Stimulated activated CD8-positive, alpha-beta memory T cell treated with anti-CD3 and anti-CD28 coated beads, Interleukin-7, amount 100 ng/mL, for 24 hours (primary cell): ENCODE measurements at places on chromosomes 11 and 22.

DNA sequence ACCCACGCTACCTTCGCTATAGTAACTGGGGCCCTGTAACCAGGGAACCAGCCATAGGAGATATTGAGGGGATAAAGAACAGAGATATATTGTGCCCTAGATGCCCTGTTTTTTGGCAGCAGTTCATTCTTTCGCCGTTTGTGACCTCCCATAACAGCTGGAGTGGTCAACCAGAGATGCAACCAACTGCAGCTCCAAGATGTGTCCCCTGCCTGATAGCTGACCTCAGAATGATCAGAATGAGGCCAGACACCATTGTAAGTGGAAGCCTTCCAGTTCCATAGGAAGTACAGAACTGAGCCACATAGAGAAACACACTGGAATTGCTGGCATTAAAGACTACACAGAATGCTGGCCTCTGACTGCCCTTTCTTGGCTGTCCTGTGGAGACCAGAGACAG, 39.2 kb downstream of the P4HA3 start:
- no peak for DNase-seq

DNA sequence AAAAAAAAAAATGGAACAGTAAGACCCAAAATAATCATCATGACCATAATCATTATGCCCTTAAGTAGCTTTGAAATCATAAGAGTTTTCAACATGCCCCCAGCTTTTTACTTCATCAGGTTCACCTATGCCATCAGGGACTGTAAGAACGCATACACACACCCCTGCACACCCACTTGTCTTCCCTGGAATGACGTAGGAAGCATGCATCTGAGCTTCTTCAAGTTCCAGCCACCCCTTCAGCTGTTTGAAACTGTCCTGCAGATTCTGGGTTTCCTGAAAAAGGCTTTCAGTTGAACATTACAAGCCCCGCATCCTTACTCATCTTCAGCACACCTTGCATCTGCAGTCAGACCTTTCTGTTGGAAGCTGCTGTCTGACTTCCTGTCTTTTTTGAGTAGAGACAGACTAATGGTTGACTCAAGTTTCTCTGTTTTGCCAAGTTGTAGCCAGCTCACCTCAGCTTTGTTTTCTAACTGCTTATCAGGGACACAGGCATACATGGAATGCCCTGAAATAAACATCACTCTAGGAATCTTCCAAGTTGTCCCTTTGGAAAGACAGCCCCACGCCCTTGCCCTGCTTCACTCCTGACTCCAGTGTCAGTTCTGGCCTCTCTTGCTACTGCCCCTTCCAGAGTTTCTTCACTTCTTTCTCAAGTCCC, 37.0 kb downstream of the ARHGAP1 start:
- no peak for DNase-seq

DNA sequence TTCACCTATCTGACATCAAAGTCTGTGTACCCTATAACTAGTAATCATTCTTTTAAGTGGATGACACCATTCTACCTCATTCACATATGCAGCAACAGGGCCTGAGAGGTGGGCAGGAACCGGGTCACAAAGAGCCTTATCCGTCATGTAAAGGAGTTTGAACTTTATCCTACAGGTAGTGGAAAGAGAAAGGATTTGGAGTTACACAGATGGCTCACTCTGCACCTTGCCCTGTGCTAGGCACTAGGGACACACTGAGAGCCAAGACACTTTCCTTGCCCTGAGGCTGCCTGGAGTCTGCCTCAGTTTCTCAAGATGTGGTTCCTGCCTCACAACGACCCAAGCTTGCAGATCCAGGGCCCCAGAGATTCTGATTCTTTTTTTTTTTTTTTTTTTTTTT, 14.3 kb upstream of the ACER3 start:
- no peak for DNase-seq

DNA sequence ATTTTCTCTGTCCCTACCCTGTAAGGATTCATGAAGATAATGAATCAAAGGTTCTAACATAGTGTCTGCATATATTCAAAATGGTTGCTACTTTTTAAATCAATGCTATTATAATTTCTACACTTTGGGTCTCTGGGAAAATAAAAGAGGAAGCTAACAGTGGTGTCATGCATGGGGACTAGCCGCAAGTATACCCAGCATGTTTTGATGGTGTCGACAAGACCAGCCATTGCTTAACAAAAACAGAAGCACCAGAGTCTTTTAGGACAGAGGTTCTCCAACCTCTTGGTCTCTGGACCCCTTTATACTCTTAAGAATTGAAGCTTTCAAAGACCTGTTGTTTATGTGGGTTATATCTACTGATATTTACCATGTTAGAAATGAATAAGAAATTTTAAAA, 37.8 kb downstream of the RNF141 start:
- DNase-seq: no peak

DNA sequence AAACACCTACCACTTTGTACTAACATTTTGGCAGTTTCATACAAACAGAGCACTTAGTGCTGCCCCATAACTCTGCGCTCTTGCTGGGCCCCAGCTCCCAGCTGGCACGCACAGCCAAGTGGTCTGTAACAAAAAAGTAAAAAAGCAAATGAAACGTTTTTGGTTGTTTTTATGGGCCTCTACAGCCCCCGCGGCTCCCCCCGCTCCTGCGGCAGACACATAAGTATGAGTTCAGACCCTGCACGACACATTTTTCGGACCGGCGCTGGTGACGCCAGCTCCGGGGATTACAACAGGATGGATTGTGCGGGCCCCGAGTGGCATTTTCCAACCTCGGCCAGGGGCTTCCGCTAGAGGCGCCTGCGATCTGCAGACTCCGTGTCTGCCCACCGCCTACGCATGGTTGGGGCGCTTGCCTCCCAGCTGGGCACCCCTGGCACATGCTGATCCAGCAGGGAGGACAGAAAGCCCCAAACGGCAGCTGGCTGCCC, 418.2 kb downstream of the SOX6 start:
- no peak for DNase-seq

GRCh38 chr22:41152902-41153301, 52.2 kb upstream of the L3MBTL2 start:
- no peak for DNase-seq

DNA sequence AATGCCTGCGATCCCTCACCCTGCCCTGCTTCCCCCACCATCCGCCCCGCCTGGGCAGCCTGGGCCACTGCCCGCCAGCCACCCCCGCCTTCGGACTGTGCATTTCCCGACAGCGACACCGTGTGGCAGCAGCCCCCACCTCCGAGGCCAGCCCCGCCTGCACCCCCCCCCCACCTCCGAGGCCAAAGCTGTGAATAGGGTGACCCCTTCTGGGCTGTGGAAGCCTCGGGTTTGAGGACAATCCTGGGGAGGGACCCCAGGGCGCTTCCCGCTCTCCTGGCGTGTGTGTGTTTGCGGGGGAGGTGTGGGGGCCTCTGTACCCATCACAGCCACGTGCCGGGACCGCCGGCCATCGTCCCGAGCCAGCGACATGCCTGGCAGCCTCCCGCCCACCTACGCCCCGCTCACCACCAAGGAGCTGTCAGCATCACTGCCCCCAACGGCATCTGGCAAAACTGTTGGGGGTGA, 33.8 kb upstream of the PPARA start:
- DNase-seq: peak; percentile 67

GRCh38 chr22:43183496-43184277, 3.2 kb downstream of the TTLL12 start:
- no peak for DNase-seq

GRCh38 chr22:33555814-33556522, 364.3 kb downstream of the LARGE1 start:
- no peak for DNase-seq

DNA sequence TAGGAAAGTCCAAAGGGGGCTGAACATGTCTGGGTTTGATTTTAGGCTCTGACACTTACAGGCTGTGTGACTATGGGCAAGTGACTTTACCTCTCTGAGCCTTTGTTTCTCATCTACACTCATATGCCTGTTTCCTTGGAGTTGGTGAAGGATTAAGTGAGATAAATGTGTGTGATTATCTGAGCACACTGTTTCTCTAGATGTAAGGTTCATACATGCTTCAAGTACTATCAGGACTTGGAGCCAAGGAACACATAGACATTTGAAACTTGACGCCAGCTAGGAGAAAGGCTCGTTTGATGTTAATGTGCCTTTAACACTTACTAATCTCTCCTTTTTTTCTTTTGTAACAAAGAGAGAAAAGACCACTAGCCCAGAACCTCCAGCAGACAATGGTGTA, 9.7 kb downstream of the CRYBB1 start:
- DNase-seq: no peak

DNA sequence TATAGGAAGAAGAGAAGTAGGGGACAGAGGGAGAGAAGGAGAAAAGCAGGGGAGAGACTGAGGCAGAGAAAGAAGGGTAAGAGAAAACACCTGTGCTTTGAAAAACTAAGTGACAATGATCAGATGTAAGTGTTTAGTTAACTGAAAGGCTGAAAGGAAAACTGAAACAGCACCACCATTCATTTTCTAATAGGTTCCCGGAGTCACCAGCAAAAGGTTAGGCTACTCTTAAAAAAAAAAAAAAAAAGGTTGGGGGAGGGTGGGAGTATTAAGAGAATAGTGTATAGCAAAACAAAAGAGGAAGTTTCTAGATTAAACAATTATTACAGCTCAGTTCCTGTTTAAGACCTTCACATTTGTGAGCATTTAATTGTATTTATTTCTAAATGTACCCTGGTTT, 113.8 kb downstream of the CADM1 start:
- DNase-seq: no peak

- DNase-seq: no peak
These were observed 147.5 kb downstream of the ST3GAL4 start for GRCh38 chr11:126502982-126503381.

DNA sequence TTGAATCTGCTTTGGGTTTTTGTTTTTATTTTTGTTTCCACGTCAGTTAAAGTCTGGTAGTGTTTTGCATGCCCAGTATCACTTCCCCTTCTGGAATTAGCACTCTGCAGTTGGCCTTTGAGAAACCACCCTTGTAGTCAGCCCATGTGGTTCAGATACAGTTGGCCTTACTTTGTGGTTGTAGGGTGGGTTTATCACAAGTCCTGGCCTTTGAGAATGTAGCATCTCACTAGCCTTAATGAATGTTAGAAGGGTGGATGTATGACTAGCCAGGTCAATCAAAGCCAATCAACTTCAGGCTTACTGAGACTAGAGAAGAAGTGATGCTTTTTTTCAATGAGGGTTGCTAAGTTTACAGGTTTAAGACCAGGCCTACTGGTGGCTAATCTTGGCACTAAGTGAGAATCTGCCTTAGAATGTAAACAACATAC, 19.8 kb downstream of the ARL14EP start:
- no peak for DNase-seq

- DNase-seq: no peak
These were observed 97.7 kb upstream of the FGF3 start for GRCh38 chr11:69916806-69917387.

DNA sequence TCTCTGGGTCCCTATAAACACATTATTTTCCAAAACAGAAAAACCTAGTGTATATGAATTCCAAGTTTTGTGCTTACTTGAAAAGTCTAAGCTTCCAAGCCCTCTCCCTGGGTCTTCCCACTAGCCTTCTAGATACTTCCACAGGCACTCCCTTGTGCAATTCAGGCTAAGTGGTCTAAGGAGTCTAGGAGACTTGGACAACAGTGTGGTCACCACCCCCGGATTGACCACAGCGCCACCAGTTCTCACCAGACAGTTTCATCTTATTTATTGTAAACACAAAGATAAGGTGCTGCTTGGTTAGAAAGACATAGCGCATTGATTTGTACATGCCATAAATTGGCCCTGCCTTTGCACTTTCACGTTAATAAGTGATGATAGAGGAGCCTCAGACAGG, 623.9 kb downstream of the OPCML start:
- no peak for DNase-seq

DNA sequence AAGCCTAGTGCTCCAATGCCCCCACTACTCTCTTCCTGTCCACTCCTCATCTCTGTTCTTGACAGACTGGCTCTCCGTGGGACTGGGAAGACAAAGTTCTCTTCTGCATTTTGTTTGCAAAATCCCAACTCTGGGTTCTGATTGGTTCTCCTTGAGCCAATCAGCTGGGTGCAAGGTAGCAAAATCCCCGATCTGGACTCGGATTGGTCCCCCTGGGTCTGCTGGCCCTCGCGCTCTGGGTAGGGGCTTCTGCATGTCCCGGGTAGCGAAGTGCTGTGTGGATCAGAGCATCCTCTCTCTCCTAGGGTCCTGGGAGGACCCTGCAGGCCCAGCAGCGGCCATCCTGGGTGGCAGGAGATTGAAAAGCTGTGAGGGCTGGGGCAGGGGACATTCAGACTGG, 22.3 kb upstream of the A4GALT start:
- DNase-seq: no peak

DNA sequence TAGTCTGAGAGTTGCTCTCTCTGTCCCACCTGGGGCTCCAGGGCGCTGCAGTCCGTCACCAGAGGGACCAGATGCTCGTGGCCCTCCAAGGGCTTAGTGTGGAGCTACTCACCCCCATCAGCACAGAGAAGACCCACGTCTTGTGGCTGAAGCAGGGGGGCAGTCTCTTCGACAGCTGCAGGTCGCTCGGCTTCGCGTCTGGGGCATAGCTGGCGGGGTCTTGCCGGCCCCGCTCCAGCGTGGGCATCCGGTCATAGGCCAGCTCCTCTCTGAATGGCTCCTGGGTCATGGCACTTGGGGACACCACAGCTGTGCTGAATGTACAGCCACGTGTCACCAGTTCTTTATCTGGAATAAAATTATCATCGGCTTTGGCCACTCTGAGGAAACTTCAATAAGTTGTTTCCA, 608 bp downstream of the MLC1 start:
- DNase-seq: no peak

GRCh38 chr11:103970701-103971249, 65.7 kb upstream of the DDI1 start:
- DNase-seq: no peak

- no peak for DNase-seq
These were observed 64.1 kb downstream of the SLC1A2 start for GRCh38 chr11:35355102-35355749.

- no peak for DNase-seq
These were observed 237.9 kb downstream of the LUZP2 start for GRCh38 chr11:24734742-24735237.

GRCh38 chr11:122271137-122271536, 155.1 kb upstream of the BLID start:
- DNase-seq: no peak

- DNase-seq: no peak
These were observed 2.7 kb upstream of the NEAT1 start for GRCh38 chr11:65419772-65420481.

DNA sequence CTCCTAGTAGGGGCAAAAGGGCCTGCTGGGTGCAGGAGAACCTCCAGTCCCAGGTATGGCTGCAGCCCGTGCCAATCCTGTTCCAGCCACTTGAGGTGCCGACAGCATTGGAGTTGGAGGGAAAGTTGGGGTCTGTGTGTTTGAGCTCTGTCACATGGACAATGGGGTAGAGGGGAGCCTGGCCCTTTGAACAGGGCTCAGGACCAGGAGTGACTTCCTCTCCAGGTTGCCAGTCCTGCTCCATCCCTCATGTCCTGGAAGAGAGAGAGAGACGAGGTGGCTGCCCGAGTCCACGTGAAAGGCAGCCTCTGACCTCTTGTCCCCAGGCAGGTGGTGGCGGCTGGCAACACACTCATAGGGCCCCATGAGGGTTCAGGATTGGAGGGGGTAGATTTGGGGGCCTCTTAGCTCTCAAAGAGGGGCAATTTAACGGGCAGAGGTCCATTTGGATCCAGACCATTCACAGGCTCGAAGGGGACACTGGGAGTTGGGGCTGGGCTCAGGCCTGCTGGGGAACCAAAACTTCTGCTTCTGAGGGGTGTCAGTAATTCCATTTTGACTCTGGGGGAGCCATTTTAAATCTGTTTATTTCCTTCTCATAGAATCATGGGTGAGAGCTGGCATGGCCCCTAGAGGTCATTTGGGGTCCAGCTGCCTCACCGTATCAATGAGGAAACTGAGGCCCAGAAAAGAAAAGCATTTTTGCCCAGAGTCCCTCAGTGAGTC, 4.1 kb downstream of the ADORA2A start:
- DNase-seq: no peak

GRCh38 chr11:13963169-13963948, 836 bp downstream of the SPON1 start:
- no peak for DNase-seq
